ENCODE measurements at places on chromosomes 4 and X.

DNA sequence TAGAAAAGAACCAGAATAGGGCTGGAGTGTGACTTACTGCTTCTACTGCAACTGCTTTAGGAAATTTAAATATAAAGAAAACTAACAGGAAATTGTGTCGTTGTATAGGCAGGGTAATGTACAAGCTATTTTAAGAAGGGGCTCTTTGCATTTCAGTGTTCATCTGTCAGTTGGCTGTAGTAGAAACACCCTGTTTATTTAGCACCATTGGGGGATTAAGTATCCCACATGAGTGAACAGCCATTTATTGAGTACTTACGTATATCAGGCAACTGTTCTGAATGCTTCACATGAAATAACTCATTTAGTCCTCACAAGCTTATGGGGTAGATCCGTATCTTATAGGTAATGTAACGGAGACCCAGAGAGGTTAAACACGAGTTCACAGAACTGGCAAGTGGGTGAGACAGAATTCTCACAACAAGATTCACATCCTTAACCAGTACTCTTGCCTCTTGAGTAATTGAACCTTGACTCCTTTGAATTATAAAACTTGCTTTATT lies 23.9 kb downstream of the STIM2 start:
- no peak for DNase-seq

GRCh38 chrX:47633689-47634590 lies 4.2 kb upstream of the CFP start:
- no peak for DNase-seq

DNA sequence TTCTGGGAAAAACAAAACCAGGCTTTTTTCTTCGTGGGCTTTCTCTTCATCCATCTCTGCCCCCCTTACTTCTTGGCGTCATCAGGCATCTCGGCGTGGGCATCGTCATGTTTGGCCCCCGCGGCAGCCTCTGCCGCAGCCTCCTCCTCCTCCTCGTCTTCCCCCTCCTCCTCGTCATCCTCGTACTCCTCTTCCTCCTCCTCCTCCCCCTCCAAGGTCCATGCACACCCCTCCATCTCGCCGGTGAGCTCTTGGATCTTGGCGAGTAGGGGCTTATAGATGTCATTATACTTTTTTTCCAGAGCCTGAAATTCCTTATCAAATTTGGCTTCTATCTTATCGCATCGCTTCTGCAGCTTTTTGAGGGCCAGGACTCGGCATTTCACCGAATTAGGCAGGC lies 488 bp downstream of the NAP1L5 start:
- no peak for DNase-seq

DNA sequence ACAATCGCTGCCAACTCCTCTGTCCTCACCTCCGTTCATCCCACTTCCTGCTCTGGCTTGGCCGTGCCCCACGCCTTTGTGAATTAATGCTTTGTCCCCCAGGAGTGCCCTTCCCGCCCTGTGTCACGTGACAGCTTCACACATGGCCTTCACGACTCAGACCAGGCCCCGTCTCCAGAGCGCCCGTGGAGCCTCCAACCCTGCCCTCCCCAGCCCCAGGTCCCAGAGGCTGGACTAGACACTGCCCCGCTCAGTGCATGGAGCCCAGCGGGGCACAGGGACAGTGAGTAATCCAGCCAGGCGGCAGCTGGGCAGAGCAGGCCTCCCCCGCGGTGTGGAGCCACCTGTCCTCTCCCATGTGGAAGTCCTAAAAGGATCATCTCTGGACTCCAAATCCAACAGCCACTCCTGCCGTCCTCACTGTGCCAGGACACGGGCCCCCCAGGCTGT lies 7.4 kb downstream of the ADRA2C start:
- DNase-seq, result no peak

DNA sequence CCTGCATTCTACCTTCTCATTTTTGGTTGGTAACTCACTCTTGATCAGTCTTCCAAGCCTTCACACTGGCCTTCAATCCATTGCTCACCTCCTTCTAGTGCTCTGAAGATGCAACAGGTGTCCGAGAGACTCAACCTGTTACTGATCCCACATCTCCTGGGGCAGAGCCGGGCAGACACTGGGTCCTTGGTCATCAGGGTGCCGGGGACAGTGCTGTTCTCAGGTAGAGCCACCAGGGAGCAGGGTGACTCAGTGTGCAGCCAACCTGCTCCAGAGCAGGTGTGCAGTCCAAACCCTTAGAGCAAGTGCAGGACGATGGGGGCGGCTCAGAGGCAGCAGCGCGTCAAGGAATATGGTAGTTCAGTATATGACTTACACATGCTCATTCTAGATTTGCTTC lies 188.4 kb downstream of the DHX15 start:
- no peak for DNase-seq
